ENCODE measurements at places on chromosomes 12 and 14.

- DNase-seq = no peak
These were observed 255.0 kb downstream of the NAV3 start for GRCh38 chr12:78085542-78086182.

DNA sequence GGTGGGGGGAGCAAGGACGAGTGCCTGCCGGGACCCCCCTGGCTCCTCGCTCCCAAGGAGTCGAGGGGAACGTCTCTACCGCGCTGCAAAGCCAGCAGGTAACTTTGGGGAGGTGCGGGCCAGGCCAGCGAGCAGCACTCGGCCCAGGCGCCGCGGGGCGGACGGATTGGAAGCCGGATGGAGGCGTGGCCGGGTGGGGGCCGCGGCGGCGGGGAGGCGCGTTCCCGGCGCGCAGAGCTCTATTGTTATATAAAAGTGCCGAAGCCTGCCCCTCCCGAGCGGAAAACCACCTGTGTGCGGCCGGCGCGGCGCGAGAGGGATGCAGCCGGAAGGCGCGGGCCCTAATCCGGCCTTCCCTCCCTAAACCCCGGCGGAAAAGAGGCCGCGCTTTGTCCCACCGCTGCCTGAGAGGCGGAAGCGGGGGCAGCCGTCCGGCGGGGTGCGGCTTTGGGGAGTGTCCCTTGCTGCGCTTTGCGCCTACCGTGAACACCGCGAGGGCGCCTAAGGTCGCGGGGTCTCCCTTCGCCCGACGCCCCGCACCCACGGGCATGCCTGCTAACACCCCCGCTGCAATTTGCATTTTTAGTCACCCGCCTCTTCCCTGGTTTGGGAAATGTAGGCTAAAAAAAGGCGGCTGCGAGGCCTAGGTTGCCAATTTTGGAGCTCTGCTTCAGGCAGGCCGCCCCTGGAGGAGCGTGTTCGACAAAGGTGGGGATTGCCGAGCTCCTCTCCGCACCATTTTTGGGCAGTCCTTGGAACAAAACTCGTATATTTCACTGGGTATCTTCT, 1.7 kb upstream of the DUSP6 start:
- DNase-seq = no peak

DNA sequence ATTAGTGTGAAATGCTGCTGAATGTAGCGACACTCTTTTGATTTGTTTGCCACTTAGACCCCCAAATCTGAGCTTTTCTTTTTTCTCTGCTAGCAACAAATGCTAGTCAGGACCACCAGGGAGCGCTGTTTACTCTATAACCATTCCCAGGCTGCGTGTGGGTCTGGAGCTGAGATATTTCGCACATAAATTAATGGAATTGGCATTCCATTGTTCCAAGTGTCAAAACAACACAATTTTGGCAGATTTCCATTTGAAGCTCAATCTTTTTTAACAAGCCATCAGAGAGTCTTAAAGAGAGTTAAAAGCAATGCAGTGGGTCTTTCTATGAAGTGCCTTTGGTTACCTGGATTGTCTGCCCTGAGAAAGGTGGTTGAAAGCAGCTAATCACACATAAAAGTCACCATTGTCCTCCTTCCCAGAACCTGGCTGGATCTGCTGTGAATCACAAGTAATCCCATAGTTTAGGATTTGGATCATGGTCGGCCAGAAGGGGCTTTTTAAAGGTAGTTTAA, 7.4 kb upstream of the TMEM132C start:
- DNase-seq = peak; percentile 3

- DNase-seq = no peak
These were observed 283.5 kb downstream of the KSR2 start for GRCh38 chr12:117685110-117685926.

GRCh38 chr14:32627545-32628298, 298.6 kb downstream of the AKAP6 start:
- no peak for DNase-seq

DNA sequence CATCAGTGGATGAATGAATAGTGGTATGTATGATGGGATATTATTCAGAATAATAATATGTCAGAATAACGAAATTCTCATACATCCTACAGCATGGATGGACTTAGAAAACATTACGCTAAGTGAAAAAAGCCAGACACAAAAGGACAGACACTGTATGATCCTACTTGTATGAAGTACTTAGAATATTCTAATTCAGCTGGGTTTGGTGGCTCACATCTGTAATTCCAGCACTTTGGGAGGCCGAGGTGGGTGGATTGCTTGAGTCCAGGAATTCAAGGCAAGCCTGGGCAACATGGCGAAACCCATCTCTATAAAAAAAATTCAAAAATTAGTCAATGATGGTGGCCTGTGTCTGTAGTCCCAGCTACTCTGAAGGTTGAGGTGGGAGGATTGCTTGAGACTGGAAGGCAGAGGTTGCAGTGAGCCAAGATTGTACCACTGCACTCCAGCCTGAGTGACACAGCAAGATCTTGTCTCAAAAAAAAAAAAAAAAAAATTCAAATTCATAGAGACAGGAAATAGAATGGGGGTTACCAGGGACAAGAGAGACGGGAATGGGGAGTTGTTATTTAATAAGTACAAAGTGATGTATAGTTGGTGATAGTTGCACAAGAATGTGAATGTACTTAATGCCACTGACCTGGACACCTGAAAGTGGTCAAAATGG, 132.3 kb downstream of the CHST11 start:
- no peak for DNase-seq

DNA sequence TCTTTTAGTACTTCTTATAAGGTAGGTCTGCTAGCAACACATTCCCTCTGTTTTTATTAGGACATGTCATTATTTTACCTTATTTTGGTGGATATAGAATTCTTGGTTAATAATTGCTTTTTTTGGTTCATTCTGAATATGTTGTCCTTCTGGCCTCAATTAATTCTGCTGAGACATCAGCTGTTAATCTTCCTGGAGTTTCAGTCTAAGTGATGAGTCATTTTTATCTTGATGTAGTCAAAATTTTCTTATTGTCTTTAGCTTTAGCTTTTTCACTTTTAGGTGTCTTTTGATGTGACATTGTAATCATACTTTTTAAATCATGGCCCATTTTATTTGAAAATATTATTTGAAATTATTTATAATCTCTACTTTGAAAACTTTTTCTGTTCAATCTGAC, 104.9 kb upstream of the PMCH start:
- DNase-seq = no peak

Data from NCI-H1694 treated with DMSO at 0.1 percent for 48 hours (cell line).